ENCODE measurements at places on chromosomes 6 and 20.

- no peak for DNase-seq
Measured at GRCh38 chr6:75755704-75756103, 6.7 kb downstream of the MYO6 start.

DNA sequence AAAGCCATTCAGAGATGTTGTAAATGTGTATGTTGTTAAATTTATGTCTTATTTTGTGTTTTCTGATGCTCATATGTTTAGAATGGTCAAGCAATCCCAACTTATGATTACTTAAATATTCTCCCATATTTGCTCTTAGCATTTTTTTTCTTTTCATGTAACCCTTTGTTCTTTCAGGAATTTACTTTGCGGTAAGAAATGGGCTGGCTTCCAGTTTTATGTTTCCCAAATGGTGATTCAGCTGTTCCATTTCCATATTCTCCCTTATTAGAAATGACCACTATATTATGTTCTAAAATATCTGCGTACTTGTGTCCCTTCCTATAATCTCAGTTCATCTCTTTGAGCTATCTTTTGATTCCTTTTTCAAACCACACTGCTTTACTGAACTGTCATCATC lies 113.7 kb downstream of the CDH26 start:
- peak; percentile 35 for DNase-seq

DNA sequence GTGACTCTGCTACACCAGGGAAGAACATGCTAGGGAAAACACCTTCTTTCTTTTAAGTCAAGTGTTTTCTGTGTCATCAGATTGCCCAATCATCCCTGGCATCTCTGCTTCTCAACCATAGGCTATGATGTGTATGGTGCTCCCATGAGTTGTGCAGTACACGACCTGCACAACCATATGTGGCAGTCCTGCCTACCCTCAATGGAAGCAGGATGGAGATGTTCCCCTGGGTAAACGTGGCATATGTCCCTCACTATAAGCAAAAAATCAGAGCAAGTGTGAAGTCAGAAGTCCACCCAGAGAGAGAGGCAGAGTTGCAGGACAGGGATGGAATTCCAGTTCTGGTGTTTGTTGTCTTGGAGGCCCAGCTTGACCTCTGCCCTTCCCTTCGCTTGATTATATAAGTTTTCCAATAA lies 10.3 kb upstream of the SNHG17 start:
- DNase-seq = no peak

GRCh38 chr20:45235995-45236394 lies 14.8 kb downstream of the SEMG2 start:
- DNase-seq = no peak

- DNase-seq = no peak
Measured at GRCh38 chr20:58458342-58459057, 56.7 kb downstream of the APCDD1L start.

DNA sequence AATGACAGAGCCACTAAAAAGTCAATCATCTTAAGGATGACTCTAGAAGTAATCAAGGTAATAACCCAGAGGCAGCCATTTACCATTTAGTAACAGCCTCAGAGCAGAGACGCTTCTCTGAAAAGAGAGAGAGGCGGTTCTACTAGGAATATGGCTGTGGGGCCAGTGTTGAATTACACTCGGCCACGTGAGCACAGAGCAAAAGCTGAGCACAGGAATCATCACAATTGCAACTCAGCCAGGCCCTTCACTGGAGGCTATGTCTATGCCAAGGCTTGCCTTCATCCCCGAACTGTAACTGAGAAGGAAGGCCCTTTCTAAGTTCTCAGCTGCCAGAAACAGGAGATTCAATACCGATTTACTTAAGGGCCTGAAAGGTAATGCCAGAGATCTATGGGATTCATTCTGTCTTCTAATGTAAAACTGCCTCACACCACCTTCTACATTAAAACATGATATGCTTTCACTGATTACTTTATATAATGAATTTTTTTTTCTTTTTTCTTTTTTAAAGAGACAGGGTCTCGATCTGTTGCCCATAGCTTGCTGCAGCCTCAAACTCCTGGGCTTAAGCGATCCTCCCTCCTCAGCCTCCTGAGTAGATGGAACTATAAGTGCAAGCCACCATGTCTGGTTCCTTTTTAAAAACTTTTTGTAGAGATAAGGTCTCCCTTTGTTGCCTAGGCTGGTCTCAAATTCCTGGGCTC lies 67.6 kb downstream of the NUDT3 start:
- DNase-seq = peak; percentile 8

GRCh38 chr20:689947-690346 lies 14.3 kb upstream of the SCRT2 start:
- DNase-seq = no peak

- DNase-seq = no peak
Measured at GRCh38 chr6:106804346-106805335, 169.9 kb downstream of the CD24 start.

GRCh38 chr6:130148181-130148580 lies 74.6 kb downstream of the SAMD3 start:
- DNase-seq = no peak
